ENCODE measurements at places on chromosomes 12 and 14.

GRCh38 chr14:47929334-47929733 is 253.9 kb upstream of the MDGA2 start:
- DNase-seq: no peak

DNA sequence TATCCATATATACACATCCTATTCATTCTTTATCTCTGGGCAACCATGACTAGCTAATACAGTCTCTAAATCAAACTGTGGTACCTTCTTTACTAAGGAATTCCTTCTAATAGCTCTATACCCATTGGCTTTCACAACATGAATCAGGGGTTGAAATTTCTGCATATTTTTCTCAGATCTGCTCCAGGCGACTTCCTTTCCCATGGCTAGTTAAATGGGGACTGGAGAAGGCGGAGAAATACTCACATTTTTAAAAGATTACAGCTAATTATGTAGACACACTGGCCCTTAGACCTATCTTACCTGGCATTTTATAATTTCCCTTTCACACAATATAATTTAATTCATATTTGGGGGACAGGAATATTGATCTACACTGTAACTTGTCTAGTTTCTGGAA is 1.1 kb upstream of the CDKN3 start:
- no peak for DNase-seq

DNA sequence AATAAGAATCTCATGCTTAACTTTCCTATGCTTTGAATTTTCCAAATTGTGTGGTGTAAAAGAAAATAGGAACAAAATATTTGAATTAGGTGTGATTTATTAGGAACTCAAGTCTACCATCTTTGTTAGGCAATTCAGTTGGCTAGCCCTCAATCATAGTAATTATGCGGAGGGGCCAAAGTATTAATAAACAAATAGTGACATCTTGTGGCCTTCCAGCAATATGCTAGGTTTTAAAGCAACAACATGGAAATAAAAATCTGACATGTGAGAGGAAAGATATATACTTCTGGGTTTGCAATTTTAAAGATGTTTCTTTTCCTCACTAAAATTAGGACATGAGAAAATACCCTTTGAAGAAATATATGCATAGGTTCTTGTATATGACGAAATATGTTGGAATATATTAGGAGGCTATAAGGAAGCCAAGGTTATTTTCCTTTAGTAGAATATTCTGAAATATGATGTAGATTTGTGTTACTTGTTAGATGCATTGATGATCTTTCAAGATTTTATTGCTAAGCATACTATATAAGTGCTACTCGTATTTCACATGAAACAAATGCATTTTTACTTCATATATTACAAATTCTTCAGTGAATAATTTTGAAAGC is 200.4 kb downstream of the PTPRO start:
- DNase-seq: no peak

DNA sequence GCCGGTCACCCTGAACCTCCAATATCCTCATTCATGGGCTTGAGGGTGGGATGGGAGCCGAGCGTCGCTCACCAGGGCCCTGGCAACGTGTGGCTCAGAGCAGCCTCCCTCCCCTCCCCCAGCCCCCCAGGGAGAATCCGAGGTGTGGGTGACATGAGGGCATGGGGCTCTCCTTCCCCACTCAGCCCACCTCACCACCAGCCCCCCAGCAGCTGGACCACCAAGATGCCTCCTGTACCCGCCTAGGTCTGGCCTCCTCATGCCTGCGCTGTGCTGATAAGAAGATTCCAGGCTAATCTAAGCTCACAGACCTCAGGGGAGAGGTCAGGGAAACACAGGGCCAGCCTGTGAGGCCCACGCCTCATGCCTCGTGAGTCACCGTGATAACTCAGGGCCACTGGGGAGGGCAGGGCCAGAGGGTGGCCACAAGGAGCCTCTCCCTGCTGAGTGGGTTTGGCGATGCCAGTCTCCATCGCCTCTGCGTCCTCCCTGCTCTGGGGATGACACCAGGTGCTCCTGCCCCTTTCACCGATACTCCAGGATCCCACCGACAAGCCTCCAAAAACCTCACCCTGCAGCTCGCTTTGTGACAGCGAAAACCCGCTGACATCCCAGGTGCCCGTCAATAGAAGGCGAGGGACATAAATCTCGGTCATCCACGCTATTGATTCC is 56.9 kb downstream of the TESC start:
- no peak for DNase-seq

DNA sequence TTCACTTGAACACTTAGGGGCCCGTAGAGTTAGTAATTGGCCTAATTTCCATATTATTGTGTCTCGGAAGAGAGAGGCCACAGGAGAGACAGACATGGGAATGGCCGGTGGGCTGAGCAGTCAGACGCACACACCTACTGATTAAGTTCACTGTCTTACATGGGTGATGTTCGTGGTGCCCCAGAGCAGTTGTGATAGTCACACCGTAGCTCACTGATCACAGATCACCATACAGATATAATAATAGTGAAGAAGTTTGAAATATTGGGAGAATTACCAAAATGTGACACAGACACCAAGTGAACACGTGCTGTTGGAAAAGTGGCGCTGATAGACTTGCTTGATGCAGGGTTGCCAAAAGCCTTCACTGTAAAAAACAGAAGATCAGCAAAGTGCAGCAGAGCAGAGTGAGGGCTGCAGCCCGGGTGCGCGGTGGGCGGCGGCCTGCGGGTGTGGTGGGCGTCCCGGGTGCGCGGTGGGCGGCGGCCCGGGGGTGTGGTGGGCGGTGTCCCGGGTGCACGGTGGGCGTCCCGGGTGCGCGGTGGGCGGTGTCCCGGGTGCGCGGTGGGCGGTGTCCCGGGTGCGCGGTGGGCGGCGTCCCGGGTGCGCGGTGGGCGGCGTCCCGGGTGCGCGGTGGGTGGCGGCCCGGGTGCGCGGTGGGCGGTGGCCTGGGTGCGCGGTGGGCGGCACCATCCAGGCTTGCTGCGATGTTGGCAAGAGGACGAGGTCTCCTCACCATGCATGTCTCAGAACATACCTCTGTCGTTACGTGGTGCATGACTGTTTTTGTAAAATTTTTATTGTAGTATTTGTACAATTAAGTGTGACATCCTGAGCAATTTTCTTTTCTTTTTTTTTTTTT is 34.3 kb upstream of the TEX22 start:
- no peak for DNase-seq
